ENCODE measurements at places on chromosomes 3 and 15. TPM values are rescaled to one million over a fixed set of nuclear protein-coding genes. Genes with fewer than 3 reads are reported as not detected.

CTXND1 gene
- total RNA-seq: not detected

RTP4 gene
- total RNA-seq: 1.6 TPM

CMSS1 gene
- 4.7 TPM for total RNA-seq

LRRC31 gene
- not detected for total RNA-seq

SLC51A gene
- total RNA-seq: not detected

MOBP gene
- not detected for total RNA-seq

WDR72 gene
- not detected for total RNA-seq

EPM2AIP1 gene
- 11.9 TPM for total RNA-seq

PYGO1 gene
- total RNA-seq: 5.0 TPM

SUSD5 gene
- total RNA-seq: 5.0 TPM

DNAJC19 gene
- total RNA-seq: 19.4 TPM

SLC35A5 gene
- total RNA-seq: 18.0 TPM

MESP1 gene
- total RNA-seq: 0.15 TPM

SST gene
- total RNA-seq: not detected

COPG1 gene
- total RNA-seq: 490 TPM

AQP9 gene
- 0.23 TPM for total RNA-seq

FANCD2 gene
- total RNA-seq: 9.2 TPM

FGF12 gene
- not detected for total RNA-seq

CILP gene
- total RNA-seq: under 0.01 TPM

TM6SF1 gene
- total RNA-seq: 3.3 TPM

ITIH1 gene
- not detected for total RNA-seq

LIPC gene
- 3.2 TPM for total RNA-seq

Measured in smooth muscle cell of the coronary artery (primary cell).